ENCODE measurements at places on chromosomes 7 and 10.
A peak's percentile ranks its signal among the peaks of the same experiment; 100 is the strongest.

- DNase-seq: no peak
Measured at GRCh38 chr7:103446049-103446520, at the start of gene SLC26A5. Gene SLC26A5, minus strand, starts transcription at chr7:103446207. Its CDS starts 24,693 bp downstream, at chr7:103421514.

- peak; percentile 66 for DNase-seq
Measured at GRCh38 chr10:118827466-118828155, 72.8 kb upstream of the CACUL1 start.

DNA sequence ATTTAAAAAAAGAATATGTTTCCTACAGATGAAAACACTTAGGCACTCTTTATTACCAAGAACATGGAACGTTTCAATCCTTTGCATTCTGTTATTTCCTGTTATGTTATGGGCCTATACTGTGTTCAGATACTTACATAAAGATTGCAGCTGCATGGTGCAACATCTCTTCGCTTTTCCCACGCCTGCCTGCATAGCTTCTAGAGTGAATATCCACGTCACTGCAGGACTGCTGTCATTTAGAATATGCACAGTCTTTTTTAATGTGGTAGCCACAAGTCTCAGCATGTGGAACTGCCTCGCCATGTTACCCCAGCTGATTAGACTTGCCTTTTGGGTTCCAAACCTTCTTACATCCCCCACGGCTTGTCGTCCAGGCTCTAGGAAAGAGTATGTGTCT, 69.6 kb upstream of the GATA3 start:
- DNase-seq: no peak

DNA sequence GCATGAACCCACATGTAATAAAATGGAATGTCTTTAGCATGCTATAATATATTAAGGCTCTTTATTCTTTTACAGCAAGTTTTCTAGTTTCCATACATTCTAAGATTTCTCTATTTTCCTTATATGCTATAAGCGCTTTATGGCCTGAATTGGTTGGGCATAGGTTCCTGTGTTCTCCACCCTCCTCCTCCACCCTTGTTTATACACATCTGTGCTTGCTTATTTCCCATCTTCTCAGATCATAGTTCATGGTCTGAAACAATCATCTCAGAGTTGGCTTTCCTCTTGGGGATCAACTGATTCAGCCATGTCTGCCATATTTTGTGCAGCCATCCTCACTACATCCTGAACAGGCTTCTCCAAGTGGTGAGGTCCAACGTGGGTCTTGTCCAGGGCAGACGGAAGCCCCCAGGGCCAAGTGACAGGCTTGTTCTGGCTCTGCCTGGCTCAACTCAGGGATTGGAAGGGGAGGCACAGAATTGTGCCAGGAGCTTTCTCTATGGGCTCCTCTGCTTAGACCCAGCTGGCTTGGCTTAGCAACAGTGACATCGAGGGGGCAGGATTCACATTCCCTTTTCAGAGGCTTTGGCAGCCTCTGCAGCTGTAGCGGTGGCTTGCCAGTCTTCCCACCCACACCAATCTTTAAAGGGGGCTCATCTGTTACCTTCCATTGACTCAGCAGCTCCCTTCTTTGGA, 327.3 kb downstream of the PTEN start:
- DNase-seq: no peak

- DNase-seq: no peak
Measured at GRCh38 chr10:22183771-22184461, 33.9 kb downstream of the EBLN1 start.

- no peak for DNase-seq
Measured at GRCh38 chr10:2628705-2629104, 438.6 kb upstream of the PFKP start.

- peak; percentile 61 for DNase-seq
Measured at GRCh38 chr10:71627956-71628355, 91.6 kb downstream of the C10orf105 start.
